ENCODE measurements at places on chromosomes 4 and X.

- DNase-seq: no peak
These were observed 101.9 kb upstream of the BCOR start for GRCh38 chrX:40199704-40200103.

- DNase-seq: no peak
These were observed 64.9 kb upstream of the SCOC start for GRCh38 chr4:140308366-140309123.

DNA sequence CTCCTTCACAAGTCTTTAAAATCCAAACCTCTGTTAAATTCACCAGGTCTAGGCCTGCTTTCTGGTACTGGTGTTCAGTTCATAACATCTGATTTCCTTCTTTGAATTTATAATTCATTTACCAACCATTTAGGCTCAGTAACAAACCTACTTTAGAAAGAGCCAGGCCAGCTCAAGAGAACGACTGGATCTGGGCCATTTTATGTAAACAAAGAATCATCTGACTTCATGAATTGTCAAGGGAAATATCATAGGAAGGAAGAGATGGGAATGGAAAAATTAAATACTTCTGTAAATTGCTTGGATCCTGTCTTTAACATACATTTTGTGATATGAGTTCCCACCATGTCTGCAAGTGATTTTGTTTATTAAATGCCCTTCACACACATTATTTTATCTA is 36.5 kb downstream of the DCHS2 start:
- no peak for DNase-seq

- DNase-seq: no peak
These were observed 57.3 kb upstream of the WDR19 start for GRCh38 chr4:39124885-39125599.

GRCh38 chr4:1551211-1551610 is 132.9 kb downstream of the FAM53A start:
- no peak for DNase-seq

- DNase-seq: no peak
These were observed 53.8 kb downstream of the TNIP2 start for GRCh38 chr4:2702361-2702760.

- DNase-seq: no peak
These were observed 212.3 kb downstream of the MAD2L1 start for GRCh38 chr4:119854364-119854763.

- DNase-seq: no peak
These were observed 101.3 kb downstream of the LARP1B start for GRCh38 chr4:128162434-128162833.

- no peak for DNase-seq
These were observed 50.0 kb downstream of the CYTL1 start for GRCh38 chr4:4969298-4969697.
